ENCODE measurements at places on chromosomes 6 and 20.

- DNase-seq: no peak
These were observed 24.9 kb downstream of the TTLL2 start for GRCh38 chr6:167349631-167350274.

DNA sequence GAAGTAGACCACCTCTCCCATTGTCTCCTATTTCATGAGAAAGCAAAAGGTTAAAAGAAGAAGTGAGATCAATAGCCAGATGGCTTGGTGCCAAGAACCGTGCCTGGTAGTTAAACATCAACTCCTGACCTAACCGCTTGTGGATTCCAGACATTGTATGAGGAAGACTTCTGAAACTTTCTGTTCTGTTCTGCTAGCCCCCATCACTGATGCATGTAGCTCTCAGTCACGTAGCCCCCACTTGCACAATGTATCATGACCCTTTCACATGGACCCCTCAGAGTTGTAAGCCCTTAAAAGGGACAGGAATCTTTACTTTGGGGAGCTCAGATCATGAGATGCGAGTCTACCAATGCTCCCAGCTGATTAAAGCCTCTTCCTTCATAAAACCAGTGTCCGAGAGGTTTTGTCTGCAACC lies 301.2 kb downstream of the RNGTT start:
- no peak for DNase-seq

DNA sequence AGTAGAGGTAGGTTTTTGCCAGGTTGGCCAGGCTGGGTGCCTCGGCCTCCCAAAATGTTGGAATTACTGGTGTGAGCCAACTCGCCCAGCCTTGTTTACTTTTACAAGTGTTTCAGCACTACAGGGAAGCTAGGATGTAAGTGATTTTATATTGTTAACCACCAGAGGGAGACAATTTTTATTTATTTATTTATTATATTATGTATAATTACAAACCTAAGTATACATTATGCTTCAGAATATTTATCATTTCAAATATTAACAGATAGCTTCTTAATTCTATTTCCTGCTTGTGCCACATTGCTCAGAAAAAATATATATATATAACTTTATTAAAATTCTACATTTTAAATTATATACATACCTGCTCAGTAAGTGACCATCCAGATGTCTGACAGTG lies 9.8 kb downstream of the MMUT start:
- DNase-seq: no peak

GRCh38 chr6:85650606-85651005 lies 7.9 kb upstream of the SYNCRIP start:
- DNase-seq: no peak

- no peak for DNase-seq
These were observed 135.8 kb upstream of the FOXA2 start for GRCh38 chr20:22720206-22720605.

DNA sequence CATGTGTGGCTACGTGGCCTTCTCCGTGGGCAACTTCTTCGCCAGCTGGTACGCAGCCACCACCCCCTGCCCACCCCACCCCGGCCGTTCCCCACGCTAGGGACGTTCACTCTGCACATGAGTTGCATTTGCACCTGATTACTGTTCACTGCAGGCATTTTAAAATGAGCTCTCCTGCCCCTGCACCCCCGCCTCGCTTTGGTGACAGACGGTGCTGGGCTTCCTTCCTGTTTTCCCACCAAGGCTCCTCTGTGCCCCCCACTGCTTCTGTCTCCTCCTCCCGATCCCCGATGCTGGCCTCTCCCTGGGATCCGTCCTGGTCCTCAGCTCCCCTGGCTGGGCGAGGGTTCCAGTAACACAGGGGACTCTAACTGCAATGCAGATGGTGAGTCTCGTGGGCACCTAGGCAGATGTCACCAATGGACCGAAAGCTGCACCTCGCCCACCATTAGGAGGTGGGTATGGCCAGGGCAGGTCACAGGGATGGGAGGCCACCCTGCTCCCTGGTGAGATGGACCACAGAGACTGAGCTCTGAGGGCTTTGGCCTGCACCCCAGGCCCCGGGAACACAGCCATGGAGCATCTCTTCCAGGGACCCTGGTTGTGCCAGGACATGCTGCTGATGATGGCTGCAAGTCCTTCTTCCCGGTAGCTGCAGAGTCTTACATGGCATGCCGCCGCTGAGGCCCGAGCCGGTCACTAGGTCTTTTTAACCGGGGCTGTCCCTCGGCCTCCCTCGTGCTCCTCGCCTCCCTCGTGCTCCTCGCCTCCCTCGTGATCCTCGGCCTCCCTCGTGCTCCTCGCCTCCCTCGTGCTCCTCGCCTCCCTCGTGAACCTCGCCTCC lies 3.8 kb downstream of the UNC93A start:
- no peak for DNase-seq

DNA sequence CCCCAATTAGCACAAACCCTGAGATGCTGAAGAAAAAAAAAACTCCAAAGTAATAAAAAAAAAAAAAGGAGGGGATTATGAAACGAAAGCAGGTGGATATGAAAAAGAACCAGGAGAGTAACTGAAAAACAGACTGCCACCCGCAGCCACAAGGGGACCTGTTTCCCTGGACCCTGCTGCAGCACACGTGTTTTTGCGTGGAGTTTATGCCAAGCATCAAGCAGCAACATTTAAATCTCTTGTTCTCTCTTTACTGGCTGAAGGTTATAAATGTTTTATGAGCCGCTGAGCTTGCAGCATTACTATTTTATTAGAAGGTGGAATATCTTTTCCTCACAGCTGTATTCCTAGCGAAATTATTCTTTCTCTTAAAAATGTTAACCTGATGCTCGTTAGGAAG lies 131.6 kb upstream of the OLIG3 start:
- DNase-seq: no peak

- no peak for DNase-seq
These were observed 954.3 kb downstream of the KIF16B start for GRCh38 chr20:15618912-15619311.

GRCh38 chr6:97246842-97247241 lies 36.2 kb downstream of the MMS22L start:
- no peak for DNase-seq

- no peak for DNase-seq
These were observed 176.9 kb downstream of the DTNBP1 start for GRCh38 chr6:15485936-15486335.

DNA sequence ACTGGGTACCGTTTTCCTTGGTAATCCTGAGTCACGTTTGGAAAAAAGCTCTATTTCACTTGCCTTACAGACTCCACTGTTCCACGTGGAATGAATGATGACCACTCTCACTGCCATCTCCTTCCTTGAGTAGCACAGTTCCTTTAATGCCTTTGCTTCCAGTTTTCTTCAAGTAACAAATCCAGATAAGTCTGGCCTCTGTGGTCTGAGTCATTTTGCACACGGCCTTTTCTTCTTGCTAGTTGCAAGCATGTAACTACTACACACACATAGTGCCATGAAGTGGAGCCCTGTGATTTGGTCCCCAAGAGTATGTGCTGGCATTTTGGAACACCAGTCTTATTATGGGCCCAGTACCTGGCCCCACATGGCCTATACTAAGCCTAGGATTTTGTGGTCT lies 182.8 kb downstream of the SASH1 start:
- no peak for DNase-seq

DNA sequence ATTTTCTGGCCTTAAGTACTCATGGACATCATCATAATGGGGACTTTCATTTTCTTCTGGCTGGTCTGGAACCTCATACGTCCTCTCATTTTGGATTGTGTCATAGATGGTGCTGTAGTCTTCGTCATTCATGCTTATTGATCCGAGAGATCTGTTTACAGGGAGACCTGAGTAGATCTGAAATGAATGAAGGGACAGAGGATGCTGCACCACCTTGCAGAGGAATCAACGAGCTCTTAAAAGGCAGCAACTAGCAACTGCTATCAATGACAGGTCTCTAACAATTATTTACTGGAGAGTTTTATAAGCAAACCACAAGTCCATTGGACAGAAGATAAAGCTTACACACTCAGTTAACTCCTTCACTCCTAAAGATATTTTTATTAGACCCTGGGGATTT lies 49.7 kb upstream of the ENPP4 start:
- DNase-seq: no peak

GRCh38 chr6:90885611-90886056 lies 298.8 kb upstream of the MAP3K7 start:
- no peak for DNase-seq

DNA sequence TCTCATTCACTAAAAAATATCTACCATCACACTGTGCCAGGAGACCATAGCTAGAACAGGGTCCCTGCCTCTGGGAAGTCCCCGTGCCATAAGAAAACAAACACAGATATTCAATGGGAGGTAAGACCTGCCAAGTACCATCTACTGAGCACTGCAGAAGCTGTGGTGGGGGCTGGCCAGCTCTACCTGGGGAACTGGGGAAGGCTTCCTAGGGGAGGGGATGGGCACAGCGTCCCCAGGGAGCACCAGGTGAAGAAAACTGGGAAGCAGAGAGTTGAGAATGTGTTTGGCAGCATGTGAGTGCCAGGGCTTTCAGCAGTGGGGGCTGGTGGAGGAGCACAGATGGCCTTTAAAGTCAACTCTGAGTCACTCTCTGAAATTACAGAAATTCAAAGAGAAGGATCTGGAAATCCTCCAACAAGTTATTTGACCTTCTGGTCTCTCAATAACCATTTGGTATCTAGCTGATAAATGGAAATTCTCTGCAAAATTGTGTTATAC lies 85.2 kb downstream of the SHLD1 start:
- no peak for DNase-seq

- no peak for DNase-seq
These were observed 134.8 kb downstream of the PXDC1 start for GRCh38 chr6:3616565-3617176.

DNA sequence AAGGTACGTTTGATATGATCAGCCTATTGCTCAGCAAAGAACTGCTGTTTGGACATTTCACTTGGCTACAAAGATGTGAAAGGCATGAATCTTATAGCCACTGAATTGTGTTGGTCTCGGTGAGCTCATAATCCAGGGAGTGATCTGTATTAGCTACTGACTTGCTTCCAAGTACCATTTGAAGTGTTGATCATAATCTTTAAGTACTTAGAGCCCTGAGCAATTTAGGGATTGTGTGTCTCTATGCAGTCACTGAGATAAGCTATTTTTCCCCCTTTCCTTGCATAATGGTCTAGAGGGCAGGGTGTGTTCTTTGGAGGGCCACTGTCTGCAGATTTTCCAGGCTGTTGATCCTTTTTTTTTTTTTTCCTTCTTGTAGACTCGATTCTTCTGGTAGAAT lies 393.6 kb downstream of the ESR1 start:
- no peak for DNase-seq

DNA sequence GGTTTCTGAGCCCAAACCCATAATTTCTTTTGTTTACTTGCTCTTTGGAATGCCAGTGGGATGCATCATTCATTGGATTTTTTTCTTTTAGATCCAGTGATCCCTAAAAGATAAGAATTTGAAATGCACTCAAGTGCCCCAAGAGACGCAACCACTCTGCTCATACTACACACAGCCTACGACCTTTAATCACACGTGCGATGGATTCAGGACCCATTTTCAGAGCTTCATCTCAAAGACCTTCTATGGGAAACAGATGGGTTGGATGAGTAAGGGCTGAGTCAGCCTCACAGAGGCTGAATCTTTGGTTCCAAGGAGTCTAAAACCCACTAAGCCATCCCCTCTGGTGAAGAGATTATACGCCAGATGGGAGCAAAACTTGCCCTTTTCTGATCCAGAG lies 265.5 kb upstream of the EXOC2 start:
- no peak for DNase-seq

Data from activated CD4-positive, alpha-beta T cell treated with anti-CD3 and anti-CD28 coated beads for 24 hours (primary cell).